Trophoblast cell (in vitro differentiated cells and primary cell): ENCODE measurements at places on chromosomes 2 and 18.
A peak's percentile ranks its signal among the peaks of the same experiment; 100 is the strongest.

- no peak for DNase-seq
Observed at GRCh38 chr18:8889489-8889888, 184.1 kb downstream of the MTCL1 start.

DNA sequence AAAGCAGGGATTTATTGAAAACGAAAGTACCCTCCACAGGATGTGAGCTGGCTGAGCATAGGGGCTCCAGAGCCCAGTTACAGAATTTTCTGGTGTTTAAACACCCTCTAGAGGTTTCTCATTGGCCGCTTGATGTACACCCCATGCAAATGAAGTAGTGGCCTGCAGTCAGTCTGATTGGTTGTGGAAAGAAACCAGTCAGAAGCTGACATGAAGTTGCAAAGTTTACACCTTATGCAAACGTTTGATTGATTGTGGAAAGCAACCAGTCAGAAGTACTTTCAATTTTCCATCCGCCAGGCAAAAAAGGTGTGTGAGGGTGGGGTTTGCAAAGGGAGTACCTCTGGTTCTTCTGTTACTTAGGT, 62.3 kb downstream of the VWA3B start:
- peak; percentile 5 for DNase-seq

DNA sequence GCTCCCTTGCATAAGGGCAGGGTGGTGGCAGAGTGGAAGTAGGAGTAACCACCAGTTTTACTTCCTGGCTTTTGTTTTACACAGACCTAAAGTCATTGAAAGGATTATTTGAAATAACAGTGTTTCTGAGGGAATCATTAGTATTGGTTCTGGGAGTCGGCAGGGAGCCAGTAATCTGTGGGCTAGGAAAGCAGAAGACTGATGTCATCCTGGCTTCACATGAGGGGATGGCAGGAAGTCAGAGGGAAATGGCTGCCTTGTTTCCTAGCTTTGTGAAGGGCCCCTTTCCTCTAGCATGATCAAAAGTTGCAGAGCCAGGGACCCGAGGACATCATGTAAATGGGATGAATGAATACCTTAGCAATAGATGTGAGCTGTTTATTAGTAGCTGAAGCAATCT, 792.6 kb downstream of the CPS1 start:
- DNase-seq, result no peak

DNA sequence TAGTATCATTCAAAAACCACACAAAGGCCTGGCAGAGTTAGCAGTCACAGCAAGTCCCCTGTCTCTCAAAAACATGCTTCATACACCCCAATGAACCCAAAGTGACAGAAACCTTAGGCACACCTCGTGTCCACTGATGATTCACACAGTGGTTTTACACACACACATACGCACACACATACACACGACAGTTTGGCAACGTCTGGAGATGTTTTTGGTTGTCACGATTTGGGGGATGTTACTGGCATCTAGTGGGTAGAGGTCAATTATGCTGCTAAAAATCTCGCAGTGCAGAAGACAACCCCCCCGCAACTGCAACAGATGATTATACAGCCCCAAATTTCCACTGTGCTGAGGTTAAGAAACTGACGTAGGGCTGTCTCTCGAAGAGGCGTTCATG, 72.9 kb upstream of the PARD3B start:
- no peak for DNase-seq

DNA sequence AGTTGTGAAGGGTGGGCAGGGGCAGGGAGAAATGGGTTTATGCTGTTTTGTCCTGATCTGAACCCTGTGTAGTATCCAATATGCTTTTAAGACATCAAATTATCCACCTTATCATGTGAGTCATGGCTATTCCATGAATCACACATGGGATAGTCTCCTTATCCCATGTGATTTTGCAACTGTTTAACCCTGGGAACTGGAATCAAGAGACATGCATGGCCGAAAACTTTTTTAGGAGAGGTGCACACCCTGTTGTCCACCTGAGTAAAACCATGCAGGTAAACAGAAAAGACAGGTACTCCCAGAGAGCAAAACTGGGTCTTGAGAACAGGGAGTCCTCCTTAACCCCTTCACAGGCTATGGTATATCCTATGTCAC, 490.6 kb upstream of the HS6ST1 start:
- DNase-seq, result no peak

DNA sequence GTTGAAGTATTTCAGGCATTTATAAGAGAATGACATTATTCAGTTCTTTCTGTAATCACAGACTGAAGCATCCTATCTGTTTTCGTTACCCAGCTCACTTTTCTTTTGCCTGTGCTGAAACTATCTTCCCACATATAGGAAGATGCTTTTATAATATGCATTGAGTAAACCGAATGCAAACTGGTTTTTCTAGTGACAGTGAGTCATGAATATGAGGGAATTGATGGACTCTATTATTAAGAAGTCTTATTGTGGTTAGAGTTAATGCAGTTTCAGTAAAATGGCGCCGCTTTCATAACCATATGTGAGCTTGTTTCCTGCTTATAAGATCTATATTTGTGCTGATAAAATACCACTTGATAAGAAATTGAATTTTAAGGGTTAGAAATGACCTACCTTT, 59.2 kb downstream of the ACVR2A start:
- DNase-seq, result no peak

- no peak for DNase-seq
Observed at GRCh38 chr2:40105593-40105992, 326.5 kb upstream of the THUMPD2 start.

DNA sequence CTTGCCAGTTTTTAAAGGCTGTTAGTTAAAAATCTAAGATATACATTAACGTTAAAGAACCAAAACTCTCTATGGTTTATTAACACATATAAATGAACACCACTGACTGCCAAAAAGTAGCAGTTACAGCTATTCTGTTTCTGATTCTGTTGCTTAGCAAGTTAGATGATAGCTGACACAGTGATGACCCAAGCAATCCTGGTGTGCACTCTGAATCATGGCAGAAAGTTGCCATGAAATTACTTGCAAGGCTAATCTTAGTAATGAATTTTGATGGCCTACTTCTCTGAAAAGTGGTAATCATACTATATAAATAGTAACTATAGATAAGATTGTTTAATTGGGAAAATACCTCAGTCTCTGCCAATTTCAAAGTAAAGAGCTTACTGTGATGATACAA, 57.7 kb downstream of the ROCK2 start:
- DNase-seq, result no peak

DNA sequence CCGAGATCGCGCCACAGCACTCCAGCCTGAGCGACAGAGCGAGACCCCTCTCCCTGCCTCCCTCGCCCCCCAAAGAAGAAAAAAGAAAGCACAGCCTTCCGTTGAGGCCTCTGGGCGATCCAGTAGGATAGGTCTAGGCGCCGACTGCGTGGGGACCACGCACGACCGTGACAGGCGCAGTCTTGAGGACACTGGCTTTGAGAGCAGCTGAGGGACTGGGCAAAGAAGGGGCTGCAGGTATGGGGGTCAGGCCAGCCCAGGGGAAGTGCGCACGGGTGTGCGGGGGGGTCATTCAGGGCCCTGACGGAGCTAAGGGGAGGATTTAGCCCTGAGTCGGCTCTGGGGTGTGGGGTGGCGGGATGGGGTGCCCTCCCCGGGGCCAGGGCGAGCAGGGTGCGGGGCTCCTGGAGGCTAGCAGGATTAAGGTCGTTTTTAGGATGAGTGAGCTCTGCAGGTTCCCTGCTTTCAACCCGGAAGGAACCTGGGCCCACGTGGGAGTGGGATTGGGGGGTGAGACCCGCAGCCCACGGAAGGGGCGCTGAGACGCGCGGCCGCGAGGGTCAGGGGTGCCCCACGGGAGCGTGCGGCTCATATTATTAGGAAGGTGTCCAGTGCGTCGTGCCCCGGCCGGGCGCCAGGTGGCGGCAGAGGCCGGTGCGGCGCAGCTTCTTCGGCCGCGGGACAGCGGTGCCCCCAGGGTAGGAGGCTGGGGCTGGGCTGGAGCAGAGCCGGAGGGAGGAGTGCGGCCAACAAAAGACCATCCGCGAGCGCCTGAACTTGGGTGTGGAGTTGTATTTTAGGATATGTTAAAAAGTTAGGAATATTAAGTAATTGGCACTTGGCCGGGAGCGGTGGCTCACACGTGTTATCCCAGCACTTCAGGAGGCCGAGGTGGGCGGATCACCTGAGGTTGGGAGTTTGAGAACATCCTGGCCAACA, 20.5 kb upstream of the ZNF236 start:
- DNase-seq, result peak; percentile 82

- DNase-seq, result no peak
Observed at GRCh38 chr2:107740300-107740699, 86.4 kb upstream of the RGPD4 start.

DNA sequence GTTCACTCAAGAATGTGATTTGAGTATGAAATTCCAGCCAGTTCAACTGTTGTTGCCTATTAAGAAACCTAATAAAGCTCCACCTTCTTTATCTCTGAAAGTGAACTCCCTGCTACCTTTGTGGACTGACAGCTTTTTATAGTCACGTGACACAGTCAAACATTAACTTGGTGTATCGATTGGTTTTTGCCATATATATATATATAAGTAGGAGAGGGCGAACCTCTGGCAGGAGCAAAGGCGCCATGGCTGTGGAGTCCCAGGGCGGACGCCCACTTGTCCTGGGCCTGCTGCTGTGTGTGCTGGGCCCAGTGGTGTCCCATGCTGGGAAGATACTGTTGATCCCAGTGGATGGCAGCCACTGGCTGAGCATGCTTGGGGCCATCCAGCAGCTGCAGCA, at the start of gene UGT1A1:
TSS of gene UGT1A1 (plus strand) at position 228 of the 400 bp plus-strand sequence. CDS start at position 246, 18 bp downstream.
- no peak for DNase-seq

GRCh38 chr18:34397286-34397896, 172.7 kb upstream of the NOL4 start:
- no peak for DNase-seq

GRCh38 chr2:113692698-113693428, 63.6 kb downstream of the SLC35F5 start:
- DNase-seq, result no peak

DNA sequence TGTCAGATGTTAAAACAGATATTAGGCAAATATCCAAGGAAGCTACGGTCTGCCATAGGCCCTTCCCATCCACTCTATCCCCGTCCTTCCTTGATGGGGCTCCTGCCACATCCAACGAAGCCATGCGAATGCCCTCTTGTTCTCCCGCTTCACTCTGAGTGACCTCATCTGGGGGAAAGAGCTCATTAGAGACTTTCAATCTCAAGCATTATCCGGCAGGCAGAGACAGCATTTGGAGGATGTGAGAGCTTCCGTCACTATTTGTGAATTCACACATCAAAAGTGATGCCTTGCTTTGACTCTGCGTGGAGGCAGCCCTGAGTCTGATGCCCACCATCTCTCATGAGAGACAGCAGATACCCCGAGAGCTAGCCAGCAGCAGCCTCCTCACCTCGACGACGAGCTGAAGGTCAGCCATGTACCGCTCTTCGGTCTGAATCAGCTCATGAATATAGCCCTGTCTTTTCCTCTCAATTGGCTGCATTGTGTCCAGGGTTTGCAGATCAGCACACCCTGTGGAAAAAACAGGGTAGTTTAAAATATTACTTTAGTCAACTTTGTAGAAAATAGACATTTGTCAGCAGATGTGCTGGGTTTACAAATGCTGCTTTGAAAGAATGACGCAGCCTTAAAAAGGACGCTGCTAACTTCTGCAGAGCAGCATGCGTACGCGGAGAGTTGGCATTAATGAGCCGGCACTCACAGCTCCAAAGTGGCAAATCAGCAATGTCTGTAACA, 45.9 kb downstream of the FAM228A start:
- no peak for DNase-seq

DNA sequence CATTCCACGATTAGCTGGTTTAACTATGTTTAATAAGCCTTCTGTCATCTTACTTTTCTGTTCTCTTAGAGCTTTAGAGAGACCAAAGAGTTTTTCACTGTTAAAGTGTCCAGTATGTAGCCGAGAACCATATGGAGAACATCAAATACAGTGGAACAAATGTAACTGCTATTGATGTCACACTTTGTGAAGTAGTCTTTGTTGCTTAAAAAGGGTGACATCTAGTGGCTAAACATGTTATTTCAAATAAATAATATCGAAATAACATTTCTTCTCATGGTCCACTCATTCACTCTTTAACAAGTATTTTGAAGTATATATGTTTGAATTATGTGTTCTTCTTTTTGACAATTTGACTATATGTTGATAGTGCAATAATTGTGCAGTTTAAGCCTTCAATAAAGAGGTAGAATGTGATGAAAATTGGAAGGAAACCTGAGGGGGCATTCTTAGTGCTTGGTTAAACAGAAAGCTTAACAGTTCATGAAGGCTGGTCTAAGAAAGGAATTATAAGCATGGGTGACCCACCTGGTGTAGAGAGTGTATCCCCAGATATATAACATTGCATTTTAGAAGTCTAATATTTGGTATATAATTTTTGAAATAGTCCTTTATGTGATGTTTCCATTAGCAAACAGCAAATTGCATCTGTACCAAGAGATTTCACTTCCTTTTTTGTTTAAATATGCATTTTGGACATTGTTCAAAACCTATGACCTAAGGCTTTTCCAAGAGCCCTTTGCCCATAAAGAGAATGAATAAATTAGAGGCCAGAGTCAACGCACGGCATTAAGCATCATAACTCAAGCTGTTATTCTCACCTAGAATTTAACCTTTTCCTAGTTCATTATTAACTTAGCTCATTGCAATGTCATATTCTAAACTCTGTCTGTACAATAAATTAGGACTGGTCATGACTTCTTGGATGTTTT, 112.1 kb downstream of the KYNU start:
- peak; percentile 71 for DNase-seq

DNA sequence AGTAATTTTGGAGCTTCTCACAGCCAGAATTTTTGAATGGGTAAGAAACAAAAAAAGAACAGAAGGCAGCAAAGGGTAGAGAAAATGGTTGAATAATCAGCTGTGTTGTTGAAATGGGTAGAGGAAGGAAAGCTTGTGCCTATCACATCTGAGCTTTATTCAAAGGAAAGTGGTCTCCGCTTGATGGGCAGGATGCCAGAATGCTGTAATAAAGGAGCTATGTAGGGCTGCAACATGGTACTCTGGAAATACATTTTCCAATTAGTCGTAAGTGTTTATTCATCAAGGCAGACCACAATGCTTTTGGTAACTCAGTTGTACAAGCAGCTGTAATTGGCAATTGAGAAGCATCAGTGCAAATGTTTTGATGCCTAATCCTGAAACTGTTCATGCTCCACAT, 196.9 kb downstream of the ICOS start:
- DNase-seq, result no peak

DNA sequence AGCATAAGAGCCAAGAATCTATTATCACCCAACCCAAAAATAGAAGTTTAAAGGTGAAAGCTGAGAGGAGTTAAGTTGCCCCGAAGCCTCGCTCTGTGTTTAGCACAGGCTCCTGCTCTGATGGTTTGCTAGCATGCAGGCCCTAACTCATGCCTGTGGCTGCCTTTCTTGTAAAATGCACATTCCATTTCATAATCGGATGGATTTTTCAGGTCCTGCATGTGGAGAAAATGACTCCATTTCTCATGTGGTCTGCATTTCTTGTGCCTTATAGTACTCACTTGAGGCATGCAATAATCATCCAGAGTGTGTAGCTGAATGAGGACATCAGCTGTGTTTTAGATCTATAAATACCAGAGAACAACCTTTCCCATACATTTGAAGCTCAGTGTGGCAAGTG, 381.8 kb downstream of the CPS1 start:
- DNase-seq, result no peak

GRCh38 chr18:74679006-74679678, 81.5 kb downstream of the ZNF407 start:
- no peak for DNase-seq

GRCh38 chr2:53785366-53785765, 1.4 kb downstream of the ASB3 start:
- DNase-seq, result no peak

GRCh38 chr2:236558993-236559978, 10.3 kb upstream of the ACKR3 start:
- DNase-seq, result no peak
